Foreskin fibroblast (primary cell): ENCODE measurements at places on chromosomes 11 and 22.

DNA sequence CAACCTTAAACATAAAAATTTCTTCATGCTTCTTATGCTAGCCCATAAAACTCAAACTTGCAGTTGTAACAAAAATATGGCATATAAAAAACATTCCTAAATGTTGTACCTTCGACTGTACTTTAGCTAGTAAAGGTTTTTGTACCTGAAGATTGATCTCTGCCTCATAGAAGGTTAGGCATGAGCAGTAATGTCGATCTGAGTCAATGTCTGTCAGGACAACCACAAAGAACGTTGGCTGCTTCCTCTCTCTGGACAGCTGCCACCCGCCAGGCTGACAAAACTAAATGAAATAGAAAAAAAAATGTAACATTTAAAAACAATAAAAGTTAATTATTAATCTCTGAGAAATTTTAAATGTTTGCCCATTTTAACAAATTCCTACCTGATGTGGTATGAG lies 251.3 kb downstream of the SBF2 start:
- peak; percentile 9 for DNase-seq

DNA sequence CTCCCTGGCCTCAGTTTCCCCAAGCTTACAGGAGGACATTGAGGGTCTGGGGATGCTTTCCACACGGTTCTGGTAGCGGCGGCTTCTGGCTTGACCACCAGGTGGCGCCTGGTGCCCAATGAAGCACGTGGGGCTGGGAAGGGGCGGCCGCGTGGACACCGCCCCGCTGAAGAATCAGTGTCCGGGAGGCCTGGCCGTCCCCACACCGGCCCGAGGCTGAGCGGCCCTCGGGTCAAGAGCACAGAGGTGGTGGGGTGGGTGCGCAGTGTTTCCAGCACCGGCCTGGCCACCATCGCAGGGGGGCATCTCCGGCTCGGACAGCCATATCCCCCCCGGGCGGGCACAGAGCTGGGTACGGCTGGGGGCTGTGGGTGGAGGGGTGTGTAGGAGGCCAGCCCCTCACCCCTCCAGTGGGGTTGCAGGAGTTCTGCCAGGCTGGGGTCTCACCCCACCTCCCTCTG lies 27.8 kb upstream of the PPARA start:
- DNase-seq = peak; percentile 87

DNA sequence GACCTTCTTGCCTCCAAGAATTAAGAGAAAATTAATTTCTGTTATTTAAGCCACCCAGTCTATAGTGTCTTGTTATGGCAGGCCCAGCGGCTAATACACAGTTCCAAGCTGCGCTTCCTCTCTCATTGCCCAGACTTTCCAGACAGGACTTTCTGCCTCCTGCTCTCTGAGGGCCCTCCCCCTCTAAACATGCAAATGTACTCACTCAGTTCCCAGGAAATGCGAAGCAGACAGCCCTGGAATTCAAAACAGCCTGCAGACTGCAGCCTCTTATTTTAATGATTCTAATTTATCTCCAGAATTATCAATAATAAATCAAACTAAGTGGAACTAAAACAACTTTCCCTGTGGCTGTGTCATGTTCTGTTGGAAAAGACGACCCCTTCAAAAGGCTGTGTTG lies 115.5 kb upstream of the ISX start:
- no peak for DNase-seq

DNA sequence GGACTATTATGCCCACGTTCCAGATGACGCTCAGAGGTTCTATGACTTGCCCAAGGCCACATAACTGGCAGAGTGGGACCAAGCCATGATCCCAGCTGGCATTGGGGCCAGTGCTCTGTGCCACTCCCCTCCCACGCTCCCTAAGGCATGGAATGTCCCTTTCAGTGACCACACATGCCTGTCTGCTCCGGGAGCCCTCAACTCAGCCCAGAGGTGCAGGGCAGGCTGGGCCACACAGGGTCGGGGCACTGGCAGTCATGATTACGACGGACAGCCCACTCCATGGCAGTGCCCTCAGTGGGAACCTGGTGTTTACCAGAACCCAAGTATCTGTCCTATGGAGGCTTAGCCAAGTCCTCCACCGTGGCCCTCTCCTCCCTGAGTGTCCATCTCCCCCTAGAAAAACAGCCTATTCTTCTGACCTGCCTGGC lies 10.0 kb downstream of the RHBDD3 start:
- no peak for DNase-seq

- DNase-seq = no peak
Measured at GRCh38 chr11:92837595-92837994, 131.9 kb upstream of the MTNR1B start.

DNA sequence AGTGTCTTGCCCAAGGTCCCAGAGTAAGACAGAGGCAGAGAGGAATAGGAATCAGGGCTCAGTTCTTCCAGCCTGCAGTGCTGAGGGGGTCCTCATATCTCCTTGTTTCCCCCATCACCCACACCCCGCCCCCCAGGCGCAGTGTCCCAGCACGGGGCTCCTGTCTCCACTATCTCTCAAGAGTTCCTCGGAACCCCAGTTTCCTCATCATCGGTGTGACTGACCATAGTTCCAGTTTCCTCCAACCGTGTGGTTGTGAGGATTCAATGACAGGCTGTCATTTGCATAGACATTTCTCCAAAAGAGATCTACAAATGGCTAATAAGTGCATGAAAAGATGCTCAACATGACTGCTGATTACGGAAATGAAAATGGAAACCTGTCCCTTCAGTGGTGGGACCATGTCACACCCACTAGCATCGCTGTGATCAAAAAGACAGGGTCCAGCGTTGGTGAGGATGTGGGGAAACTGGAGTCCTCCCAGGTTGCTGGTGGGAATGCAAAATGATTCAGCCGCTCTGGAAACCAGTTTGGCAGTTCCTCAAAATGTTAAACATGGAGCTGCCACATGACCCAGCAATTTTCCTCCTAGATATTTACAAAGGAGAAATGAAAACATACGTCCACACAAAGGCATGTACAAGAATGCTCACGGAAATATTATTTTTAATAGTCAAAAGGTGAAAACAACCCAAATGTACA lies 31.8 kb upstream of the PDGFB start:
- no peak for DNase-seq

- DNase-seq = no peak
Measured at GRCh38 chr22:22728382-22728781, 84.0 kb downstream of the GGTLC2 start.

DNA sequence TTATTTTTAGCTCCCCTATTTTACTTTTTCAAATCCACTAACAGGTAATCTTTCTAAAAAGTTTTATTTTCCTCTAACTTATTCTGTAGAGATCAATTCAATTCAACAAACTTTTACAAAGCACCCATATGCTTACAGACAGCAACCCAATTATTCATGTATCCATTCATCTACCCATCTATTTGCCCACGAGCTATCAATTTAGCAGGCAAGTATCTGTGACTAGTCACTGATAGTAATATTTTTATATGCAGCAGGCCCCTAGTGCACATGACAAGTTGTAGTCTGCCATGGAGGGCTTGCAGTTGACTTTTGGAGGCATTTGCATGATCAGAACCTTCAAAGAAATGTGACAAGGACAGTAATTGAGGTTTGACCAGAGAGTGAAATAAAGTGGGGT lies 753.2 kb upstream of the TENM4 start:
- no peak for DNase-seq

DNA sequence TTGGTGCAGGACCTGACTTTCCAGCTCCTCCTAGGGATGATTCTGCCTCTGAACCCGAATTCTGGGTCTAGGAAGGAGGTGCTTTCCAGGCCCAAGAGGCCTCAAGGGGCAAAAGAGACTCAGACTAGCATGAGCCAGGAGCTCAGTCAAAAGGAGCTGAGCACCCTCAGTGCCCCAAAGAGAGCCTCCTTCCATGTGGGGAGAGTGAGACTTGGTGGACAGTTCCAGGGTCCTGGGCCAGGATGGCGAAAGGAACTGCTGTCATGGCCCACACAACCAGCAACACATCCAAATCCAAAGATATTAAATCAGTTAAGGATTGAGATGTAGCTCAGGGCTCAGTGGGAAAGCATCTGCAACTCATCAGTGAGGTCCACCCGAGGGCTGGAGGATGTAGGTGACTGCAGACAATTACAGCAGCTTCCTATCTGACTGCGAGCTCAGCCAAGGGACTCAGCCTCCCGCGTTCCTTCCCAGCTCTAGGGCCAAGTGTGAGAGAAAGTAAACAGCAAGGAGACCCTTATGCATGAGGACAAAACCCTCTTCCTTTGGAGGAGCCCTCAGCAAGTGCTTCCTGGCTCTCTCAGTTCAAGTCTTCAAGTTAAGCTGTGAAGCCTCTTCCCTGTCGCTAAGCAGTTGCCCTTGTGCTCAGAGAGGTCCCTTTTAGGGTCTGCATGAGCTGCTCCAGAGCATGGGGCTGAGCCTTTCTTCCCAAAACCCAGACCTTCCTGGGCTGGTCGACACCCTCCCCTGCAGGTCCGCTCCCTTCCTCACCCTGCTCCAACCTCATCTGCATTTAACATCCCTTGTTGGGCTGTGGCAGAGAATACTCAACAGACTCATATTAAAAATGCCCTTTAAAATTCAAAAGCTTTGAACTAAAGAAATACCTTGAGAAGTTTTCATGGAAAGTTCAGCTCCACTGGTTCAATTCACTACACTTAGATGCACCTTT lies 35.8 kb downstream of the C11orf58 start:
- DNase-seq = peak; percentile 45

DNA sequence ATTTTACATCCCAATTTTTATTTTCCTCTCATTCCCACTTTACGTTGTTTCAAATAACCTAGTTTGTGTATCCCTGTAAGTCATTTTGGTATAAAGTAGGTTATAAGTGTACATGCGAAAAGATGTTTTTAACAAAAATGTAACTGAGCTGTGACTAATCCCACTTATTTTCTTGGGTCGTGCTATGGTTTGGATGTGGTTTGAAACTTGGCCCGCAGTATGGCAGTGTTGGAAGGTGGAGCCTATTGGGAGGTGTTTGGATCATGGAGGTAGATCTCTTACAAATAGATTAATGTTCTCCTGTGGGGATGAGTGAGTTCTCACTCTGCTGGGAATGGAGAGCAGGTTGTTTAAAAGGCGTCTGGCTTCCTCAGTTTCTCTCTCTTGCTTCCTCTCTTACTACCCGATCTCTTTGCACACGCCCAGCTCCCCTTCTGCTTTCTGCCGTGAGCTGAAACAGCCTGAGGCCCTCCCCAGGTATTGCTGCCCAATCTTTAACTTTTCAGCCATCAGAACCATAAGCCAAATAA lies 7.2 kb downstream of the RPL27A start:
- DNase-seq = no peak

GRCh38 chr11:104361975-104362374 lies 198.0 kb upstream of the PDGFD start:
- no peak for DNase-seq

DNA sequence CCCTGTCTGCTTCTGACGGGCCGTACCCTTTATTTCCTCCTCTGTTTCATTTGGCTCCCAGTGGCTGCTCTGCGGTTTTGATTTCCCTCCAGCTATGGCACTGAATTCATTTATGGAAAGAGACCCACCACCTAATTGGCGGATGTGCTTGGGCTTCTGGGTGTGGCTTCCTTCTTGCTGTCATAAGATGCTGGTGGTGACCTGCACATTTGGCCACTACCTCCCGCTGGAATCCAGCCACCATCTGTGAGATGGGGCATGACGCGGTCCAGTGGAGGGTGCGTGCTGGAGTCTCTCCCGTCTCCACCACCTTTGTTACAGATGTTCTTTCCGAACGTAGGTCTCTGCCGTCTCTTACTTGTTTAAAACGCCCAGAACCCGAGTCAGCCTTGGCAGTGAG lies 47.7 kb upstream of the FADD start:
- no peak for DNase-seq

GRCh38 chr11:121522043-121522941 lies 69.5 kb upstream of the SORL1-AS1 start:
- DNase-seq = no peak

DNA sequence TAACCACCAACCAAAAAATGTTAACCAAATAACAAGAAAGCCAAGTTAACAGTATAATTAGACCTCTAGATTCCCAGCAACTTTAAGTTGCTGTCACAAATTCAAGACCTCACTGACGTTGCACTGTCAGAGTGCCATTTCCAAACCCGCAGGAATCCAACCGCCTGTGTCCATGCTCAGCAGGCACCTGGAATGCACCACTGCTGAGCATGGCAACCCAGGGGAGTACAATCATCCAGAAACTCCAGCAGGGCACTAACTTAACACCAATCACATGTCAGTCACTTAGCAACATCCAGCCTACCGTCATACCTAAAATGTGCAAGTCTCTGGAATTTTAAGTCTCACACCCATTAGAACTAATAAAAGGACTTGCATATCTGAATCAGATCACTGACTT lies 48.8 kb downstream of the SMCO4 start:
- DNase-seq = no peak

DNA sequence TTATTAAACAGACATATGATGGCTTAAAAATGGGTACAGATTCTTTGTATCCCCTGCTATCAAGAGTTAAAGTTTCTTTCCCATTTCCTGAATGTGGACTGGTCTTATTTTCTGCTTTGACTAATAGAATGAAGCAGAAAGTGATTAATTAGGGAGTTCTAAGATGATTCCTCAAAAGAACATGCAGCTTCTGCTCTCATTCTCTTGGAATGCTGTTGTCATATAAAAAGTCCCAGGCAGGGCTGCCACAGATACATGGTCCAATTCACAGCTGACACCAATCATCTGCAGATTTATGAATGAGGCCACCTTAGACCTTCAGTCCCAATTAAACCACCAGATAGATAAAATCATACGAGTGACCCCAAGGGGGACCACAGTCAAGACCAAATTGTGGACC lies 844.5 kb upstream of the RAG2 start:
- peak; percentile 4 for DNase-seq

DNA sequence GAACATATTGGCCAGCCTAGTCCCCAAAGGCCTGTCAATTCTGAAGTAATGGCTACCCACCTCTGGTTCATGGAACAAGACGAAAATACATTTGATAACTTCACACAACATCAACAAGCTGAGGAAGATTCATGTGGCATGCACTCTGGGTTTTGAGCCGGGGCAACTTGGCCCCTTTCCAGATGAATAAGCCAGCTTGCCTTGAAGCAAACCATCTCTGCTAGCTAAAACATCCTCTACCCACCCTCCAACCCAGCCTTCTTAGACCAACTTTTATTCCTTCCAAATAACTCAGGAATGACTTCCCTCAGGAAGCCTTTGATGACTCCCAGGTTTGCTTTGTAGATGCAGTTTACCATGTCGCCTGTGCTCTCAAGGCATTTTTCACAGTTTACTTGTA lies 94.4 kb downstream of the SLC1A2 start:
- peak; percentile 79 for DNase-seq

- DNase-seq = peak; percentile 76
Measured at GRCh38 chr11:1546536-1547466, 25.3 kb downstream of the DUSP8 start.
